ENCODE measurements at places on chromosomes 1 and 21.

DNA sequence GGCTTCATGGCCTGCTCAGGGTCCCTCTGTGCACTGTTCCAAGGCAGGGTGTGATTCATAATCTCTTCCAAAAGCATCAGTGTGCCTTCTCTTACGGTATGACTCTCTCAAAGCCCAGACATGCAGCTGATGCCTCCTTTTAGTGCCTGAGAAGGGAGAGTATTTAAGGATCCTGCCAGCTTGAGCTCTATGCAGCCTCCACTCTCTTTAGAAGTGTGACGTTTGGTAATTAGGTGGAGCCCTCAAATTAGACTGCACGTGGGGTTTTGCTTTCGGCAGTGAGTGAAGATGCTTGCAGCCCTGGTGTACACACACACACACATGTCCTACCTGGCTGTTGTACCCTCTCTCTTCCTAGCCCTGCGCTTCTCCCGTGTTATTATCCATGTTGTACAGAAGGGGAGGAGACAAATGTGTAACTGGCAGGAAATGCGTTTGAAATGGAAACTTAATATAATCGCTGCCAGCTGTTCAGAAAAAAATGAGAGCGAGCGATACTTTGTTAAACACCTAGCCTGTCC lies 2.6 kb upstream of the C1orf174 start:
- DNase-seq: no peak

DNA sequence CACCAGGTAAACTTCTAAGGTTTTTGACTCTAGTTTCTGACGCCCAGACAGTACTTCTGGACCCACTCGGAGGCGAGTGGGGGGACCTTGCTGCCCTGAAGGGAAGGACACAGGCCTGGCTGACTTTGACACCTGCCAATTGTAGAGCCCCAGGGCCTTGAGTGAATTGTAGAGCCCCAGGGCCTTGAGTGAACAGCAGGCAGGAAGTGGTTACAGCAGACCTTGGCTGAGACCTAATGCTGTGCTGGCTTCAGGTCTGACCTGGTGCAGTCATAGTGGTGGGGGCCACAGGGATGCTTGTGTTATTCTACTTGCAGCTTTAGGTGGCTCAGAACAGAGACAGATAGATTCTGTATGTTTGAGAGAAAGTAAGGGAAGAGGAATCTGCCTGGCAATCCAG lies 344.3 kb downstream of the DUSP10 start:
- DNase-seq: no peak

- no peak for DNase-seq
Measured at GRCh38 chr21:46121286-46122221, 23.6 kb downstream of the COL6A2 start.

DNA sequence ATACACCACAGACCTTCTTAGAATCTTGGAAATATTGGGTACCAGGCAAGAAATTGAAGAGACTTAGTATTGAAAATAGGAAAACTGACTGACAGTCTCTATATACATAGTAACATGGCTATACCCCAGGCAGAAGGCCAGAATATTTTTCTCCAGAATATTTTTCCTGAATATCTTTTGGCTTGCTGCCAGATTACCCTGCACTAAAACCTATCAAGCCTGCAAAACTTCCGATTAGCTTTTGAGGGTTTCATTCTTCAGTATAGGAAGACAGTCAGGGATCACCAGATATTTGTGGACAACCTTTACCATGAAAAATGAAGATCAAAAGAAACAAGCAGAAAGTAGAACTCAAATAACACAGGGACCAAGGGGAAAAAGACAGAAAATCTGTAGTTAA lies 187.9 kb downstream of the LRRC7 start:
- no peak for DNase-seq

DNA sequence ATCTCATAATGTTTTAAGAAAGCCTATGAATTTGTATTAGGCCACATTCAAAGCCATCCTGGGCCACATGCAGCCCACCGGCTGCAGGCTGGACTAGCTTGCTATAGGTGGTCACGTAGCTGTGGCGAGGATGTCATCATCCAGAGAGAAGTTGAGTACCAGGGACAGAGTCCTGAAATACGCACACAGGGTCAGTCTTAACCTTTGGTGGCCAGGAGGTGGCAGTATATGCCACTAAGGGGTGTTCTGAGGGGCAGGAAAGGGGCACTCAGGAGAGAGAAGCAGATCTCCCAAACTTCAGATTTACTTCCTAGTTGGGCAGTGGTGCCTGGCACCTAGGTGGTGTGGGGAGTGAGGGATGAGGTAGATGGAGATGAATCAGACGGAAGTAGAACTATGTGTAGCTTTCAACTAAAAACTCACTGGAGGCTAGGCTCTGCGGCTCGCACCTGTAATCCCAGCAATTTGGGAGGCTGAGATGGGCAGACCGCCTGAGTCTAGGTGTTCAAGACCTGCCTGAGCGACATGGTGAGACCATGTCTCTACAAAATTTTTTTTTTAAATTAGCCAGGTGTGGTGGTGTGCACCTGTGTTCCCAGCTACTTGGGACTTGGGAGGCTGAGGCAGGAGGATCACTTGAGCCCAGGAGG lies 16.3 kb upstream of the CDK18 start:
- no peak for DNase-seq

GRCh38 chr1:32150847-32151246 lies 28.6 kb upstream of the TXLNA start:
- DNase-seq: no peak

- DNase-seq: no peak
Measured at GRCh38 chr1:40774266-40774998, 9.2 kb upstream of the KCNQ4 start.

DNA sequence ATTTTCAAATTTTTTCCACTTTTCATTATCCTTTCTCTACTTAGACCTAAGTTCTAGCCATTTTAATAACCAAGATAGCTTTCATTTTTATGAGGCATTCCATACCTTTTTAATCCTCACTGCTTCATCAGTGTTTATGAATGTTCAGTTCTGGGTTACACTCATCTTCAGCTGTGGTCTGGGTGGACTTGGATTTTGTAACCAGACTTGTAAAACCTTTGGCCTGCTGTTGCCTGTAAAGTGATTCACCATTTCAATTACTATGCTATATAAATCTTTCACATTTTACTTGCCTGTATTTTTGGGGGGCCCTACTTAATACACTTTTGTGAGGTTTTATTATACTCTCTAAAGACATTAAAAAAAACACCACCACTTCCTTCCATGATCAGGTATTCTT lies 46.2 kb downstream of the USP25 start:
- peak; percentile 80 for DNase-seq

- DNase-seq: no peak
Measured at GRCh38 chr1:110556471-110556807, 37.5 kb upstream of the KCNA10 start.

GRCh38 chr1:1114431-1114830 lies 1.5 kb downstream of the C1orf159 start:
- no peak for DNase-seq

- no peak for DNase-seq
Measured at GRCh38 chr1:223885614-223886013, 39.9 kb upstream of the TP53BP2 start.

GRCh38 chr1:116485976-116486375 lies 84.8 kb downstream of the CD58 start:
- DNase-seq: no peak

DNA sequence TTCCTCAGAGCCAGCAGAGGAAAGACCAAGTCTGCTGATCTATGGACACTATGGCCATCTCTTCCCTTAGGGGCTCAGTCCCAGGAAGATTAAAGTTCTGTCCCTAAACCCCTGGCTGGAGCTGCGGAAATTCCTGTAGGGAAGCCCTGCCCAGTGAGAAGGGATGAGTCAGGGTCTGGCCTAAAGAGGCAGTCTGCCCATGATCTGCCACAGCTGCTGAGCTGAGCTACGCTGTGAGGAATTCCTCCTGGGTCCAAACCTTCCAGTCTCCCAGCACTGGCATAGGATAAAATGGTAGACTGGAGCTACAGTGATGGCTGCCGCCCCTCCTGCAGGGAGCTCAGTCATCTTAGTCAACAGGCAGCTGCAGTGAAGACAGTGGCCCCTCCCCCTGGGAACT lies 213.7 kb downstream of the BRINP2 start:
- no peak for DNase-seq

- DNase-seq: no peak
Measured at GRCh38 chr1:230085178-230085515, 18.1 kb downstream of the GALNT2 start.

- no peak for DNase-seq
Measured at GRCh38 chr1:61506944-61507500, 217.9 kb downstream of the TM2D1 start.

- no peak for DNase-seq
Measured at GRCh38 chr1:68268896-68269483, 36.7 kb upstream of the WLS start.

DNA sequence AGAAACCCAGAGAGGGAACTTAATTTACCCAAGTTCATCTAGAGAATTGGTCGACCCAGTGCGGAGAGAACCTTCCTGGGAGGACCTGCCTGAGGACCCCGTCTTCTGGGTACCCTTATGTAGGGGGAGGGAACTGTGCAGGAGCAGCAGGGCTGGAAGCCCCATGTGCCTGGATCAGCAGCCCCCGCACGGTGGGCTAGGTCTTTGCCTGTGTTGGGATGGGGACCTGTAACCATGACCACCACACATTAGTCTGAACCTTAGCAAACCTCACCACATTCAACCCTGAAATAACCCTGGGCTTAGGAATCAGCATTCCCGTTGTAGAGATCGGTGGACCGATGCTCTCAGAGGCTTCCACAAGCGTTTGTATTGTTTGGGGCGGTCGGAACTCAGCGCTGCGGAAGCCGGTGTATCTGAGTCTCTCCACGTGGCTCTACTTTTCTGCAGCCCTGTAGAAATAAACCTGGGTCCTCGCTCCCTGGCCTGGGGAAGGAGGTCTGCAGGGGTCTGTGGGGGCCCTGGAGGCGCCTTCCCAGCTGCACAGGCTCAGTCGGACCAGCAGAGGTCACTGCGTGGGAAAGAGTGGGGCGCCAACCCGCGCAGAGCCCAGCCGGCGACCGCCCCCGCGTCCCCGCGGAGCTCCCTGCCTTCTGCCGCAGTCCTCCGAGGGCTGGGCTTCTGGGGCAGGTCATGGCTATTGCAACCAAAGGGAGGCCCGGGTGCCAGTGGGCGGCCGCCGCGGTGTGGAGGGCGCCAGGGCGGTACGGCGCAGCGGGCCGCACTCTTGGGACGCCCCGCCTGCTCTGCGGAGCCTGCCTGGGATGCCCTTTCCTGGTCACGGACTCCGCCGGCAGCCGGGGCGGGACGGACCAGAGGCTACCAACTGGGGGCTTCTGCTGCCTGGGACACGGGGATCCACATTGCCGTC lies 36.2 kb upstream of the KCNA10 start:
- DNase-seq: no peak

- DNase-seq: no peak
Measured at GRCh38 chr1:58059789-58060188, 486.7 kb downstream of the OMA1 start.
